Caki2 (cell line): ENCODE measurements at places on chromosomes 5 and 9. TPM values are rescaled to one million over a fixed set of nuclear protein-coding genes. Genes with fewer than 3 reads are reported as not detected.

DNA sequence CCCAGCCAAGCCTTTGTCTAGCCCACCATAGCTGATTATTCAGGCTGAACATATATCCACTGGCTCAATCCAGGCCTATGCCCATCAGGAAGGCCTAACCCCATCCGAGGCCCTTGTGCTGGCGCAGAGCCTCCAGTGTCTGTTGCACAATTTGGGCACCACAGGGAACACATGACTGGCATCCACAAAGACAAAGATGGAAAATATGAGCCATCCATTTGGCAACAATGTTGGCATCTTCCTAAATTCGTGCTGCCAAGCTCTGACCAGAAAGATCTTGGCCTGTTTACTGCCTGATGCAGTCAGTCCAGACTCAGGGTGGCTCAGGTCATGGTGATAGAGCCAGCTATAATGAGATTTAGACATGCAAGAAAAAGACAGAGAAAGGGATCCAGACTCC is 233.8 kb downstream of the PIK3R1 start:
- no peak for DNase-seq

DNA sequence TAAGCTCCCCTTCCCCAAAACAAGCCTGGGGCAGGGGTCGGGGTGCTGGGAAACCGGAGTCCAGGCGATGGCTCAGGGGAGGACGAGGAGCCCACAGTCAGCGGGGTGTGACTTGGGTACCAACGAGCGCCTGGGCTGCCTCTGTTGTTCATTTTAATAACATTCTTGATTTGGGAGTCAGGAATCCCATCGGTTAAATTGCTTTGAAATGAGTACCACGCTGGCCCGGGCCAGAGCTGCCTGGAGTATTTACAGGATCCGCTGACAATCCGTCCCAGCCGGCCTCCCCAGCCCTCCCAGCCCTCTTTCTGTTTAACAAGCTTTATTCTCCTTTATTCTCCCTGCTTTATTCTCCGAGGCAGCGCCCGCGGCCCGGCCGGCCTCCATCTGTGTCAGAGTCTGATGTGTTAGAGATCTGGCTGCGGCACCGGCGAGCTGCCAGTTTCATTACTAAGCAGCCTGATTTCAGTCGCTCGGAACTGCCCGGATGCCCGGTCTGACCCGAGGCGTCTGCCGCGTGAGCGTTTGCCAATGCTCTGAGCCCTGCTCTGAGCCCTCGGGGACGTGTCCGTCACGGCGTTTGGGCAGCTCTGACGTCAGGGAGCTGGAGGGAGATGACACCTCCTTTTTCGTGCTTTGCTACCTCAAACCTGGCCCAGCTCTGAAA is 16.5 kb upstream of the QRFP start:
- DNase-seq, result peak; percentile 86

OTULIN gene
- 10.6 and 54.6 TPM in 2 replicates for total RNA-seq

TMEM174 gene
- not detected in 2 replicates for total RNA-seq

DNA sequence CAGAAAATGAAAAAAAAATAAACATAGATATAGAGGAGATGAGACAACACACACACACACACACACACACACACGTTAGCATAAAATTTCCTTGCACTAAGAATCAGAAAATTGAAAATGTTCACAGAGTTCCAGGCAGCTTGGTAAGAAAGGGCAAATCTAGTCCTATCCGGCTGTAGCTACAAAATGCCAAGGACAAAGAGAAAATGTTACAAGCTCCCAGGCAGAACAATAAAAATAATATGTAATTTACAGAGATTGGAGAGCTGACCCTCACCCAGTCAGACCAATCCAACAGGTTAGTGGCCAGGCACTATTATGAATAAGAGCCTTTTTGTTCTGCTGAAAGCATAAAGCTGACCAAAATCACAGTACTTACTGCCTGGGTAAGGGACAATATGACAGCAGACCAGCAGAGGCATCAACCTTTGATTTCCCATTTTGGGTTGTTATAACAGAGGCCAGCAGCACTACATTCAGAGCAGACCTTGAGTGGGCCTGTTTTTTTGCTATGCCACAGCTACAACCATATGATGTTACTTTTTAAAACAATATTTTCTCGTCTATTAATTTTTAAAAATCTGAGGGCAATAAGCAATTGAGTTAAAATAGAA is 892.6 kb downstream of the TAF11L14 start:
- DNase-seq, result no peak

GRCh38 chr9:19116107-19116790 is 11.0 kb downstream of the PLIN2 start:
- peak; percentile 38 for DNase-seq

NXNL2 gene
- 6.9 and 7.8 TPM in 2 replicates for total RNA-seq

- no peak for DNase-seq
These were observed 92.8 kb downstream of the ANKH start for GRCh38 chr5:14778792-14779070.

- no peak for DNase-seq
These were observed 26.3 kb downstream of the ADAM19 start for GRCh38 chr5:157549283-157549629.

DNA sequence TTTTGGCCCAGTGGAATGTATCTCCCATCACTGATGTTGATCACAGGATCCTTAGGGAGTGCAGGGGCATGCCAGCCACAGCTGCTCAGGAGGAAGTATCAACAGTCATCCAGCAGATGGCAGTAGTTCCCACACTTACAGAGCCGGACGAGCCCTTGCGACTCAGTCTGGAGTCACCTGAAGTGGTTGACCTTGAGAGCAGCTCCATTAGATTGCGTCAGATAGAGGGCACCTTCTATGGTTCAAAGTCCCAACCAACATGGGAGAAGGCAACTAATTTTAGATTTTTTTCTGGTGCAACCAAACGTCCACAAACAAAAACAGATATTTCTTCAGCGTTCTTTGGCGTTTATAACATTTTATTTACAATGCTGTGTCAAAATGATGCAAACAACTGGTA is 124.5 kb downstream of the EGFLAM start:
- DNase-seq, result peak; percentile 48

DNA sequence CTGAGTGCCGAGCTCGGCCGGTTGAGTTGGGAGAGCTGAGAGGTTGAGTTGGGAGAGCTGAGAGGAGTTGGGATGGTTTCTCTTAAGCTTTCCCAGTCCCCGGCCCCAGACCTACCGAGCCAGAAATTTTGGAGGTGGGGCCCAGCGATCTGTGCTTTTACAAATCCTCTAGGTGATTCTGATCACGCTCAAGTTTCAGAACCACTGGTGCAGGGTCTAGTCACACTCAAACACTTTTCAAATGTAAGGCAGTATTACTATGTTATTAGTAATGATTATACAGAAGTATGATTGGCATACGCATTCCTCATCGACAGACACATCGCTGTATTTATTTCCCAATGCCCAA is 256 bp upstream of the CLINT1 start:
- no peak for DNase-seq

LHX6 gene
- 0.12 and 0.74 TPM in 2 replicates for total RNA-seq

ZSWIM6 gene
- total RNA-seq, result 1.8 TPM in 2 replicates

ANKH gene
- 16.3 and 30.1 TPM in 2 replicates for total RNA-seq

- no peak for DNase-seq
These were observed 329.1 kb upstream of the SLC24A2 start for GRCh38 chr9:20117986-20118385.

GRCh38 chr5:179763215-179763945 is 30.4 kb upstream of the LTC4S start:
- peak; percentile 78 for DNase-seq

- no peak for DNase-seq
These were observed 49.3 kb upstream of the FANCC start for GRCh38 chr9:95366731-95367325.

- DNase-seq, result peak; percentile 28
These were observed 44.8 kb downstream of the PARP8 start for GRCh38 chr5:50711280-50711679.

DNA sequence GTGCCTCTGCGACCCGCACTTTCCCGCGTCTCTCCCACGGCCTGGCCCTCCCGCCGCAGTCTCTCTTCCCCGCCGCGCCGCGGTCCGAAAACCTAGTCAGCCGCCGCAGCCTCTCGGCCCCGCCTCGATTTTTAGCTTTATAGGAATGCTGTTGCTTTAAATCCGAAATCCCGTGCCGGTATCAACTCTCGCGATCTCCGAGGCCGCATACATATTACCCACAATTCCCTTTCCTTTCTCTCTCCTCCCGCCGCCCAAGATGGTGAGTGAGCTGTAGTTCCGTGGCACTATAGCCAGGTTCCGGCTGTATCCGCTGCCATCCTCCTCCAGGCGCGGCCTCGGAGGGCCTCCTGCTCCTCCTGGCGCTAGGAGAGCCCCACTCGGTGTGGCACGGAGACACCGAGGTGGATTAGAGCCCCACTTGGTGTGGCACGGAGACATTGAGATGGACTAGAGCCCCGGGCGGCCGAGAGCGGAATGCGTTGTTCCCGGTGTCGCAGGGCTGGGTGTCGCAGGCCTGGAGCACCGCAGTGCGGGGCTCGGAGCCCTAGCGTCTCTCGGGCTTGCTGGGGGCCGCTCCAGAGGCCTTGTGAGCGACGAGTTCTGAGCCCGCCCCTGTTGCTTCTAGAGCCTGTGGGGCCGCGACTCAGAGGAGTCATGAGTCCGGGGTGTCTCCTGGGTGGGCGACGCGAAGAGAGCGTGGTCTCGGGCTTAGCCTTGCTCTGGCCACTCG is at the start of the genes MED22 and RPL7A:
MED22 (minus strand) TSS at position 147 of the 733 bp plus-strand sequence. CDS start 1,469 bp downstream, outside the sequence.
RPL7A (plus strand) TSS at position 234 of the 733 bp plus-strand sequence; CDS start at position 260, 26 bp downstream.
- peak; percentile 92 for DNase-seq

ROR2 gene
- total RNA-seq, result 8.3 and 8.4 TPM in 2 replicates

GRCh38 chr9:842635-843426 is 1.3 kb downstream of the DMRT1 start:
- no peak for DNase-seq

AGXT2 gene
- total RNA-seq, result not detected in 2 replicates

DNA sequence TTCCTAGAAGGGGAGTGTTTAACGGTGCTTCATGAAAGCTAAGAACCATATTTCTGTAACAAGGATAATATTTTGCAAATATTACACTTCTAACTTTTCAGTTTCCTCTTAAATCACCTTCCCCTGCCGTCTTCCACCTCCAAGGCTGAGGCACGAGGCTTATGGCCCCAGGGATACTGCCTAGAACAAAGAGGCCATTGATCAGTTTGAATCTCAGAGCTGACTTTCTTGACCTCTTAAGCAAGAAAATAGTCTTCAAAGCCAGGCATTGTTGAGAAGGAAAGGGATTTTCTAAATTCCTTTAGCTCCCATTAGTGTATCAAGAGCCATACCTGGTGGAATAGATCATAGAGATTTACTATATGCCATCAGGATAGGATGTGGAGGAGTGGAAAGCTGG is 566.2 kb downstream of the BNC2 start:
- no peak for DNase-seq

GRCh38 chr5:17860660-17861315 is 226.5 kb downstream of the TAF11L14 start:
- DNase-seq, result no peak

DNA sequence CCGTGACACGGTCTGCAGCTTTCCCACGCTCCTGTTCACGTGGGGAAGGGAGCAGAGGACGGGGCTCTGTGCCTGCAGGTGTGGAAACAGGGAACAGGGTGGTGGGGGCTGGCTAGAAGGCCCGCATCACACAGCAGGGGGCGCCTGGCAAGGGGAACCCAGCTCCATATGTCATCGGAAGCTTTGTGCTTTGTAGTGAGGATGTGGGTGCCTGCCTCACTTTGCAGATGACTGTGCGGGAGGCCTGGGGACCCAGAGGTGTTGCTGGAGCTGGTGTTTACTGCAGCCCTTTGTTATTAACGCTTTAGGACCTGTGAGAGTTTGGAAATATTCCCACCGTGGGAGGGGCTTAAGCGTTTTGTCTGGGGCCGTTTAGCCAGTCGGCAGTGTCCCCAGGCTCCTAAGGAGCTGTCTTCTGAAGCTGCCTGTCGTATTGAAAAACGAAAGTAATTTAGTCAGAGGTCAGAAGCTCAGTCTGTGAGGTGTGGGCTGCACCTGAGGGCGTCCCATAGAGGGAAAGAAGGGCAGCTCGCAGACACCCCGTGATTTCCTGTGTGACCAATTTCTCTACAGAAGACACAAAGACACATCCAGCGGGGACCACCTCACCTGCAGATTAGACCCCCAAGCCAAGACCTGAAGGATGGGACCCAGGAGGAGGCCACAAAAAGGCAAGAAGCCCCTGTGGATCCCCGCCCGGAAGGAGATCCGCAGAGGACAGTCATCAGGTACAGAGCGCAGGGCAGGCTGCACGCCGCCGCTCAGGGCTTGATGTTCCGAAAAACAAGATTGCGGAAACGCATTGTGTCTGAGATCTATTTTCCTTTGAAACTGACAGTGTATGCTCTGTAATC is 9.1 kb downstream of the MAN1B1 start:
- no peak for DNase-seq

DNA sequence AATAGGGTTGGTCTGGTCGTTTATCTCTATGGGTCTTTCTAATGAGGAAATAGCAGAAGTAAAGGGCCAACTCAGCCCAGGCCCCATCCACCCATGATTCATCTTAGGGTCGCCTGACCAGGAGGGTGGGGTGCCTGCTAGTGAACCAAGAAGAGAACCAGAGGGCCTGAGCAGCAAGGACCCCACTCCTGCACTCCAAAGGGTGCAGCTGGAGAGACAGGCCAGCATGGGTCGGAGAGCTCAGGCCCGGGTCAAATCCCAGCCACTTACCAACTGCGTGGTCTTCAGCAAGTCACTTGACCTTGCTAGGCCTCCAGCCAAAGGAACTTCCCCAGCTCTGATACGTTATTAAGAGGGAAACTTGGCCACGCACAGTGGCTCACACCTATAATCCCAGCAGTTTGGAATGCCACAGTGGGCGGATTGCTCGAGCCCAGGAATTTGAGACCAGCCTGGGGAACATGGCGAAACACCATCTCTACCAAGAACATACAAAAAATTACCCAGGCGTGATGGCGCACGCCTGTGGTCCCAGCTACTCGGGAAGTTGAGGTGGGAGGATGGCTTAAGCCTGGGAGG is 4.3 kb downstream of the BBLN start:
- peak; percentile 16 for DNase-seq

GRCh38 chr9:128091144-128091543 is 23.1 kb downstream of the SLC25A25 start:
- DNase-seq, result no peak

OR1J2 gene
- not detected in 2 replicates for total RNA-seq

GRCh38 chr9:34386656-34387055 is 10.0 kb upstream of the MYORG start:
- DNase-seq, result no peak

DNA sequence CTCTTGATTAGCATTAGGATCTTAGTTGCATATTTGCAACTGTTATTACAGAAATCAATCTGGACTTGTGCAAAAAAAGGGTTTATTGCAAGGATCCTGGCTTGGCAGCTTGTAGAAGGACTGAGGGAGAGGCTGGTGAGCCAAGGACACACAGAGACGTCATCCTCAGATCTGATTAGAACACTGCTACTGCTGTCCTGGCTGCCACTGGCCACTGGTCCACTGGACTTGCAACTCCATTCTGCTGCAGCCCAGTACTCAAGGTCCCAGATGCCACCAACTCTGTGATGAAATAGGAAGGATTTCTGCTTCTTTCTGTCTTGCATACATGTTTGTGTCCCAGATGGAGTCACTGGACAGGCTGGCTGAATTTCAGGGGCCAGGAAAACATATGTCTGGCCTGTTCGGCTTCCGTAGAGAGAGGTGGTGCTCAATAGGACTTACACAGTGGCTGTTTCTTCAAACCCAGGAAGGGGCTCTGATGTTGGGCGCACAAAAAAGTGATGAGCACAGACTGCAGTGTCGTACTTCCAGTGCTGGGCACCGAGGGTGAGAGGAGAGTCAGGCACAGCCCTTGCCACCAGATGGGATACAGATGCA is 68.9 kb upstream of the SH3PXD2B start:
- no peak for DNase-seq
